ENCODE measurements at places on chromosomes 6 and 20.

DNA sequence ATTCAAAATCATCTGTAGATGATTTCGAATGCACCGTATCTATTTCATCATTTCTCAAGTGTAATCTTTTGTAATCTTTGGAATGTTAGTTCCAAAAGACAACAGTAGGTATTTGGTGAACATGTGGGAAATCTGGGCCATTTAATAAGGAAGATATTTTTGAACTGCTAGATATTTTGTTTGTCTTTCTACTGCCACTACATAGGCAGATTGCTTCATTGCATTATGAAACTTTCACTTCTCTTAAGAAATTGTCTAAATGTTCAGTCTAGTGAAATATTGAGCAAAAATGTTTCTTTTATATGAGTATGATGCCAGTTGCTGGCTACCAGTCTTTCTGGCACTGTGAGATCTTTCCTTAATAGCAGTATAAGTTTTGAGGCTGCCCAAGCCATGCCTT lies 527.8 kb upstream of the RNF217 start:
- peak; percentile 90 for DNase-seq

DNA sequence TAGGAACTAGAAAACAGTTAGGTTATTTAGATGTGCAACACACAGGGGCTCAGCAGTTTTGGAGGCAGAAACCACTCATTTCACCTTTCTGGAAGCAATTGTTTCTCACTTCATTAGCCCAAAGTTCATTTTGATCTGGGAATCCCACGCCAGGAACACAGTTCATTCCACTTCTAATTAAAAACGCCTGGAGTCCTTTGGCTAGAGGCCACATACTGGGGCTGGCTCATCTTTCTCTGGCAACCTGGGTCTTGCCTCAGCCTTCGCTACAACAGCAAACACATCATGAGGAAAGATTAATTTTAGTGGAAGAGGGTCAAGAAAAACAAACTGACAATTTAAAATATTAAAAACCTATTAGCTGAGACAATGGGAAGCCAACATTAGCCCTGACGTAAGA lies 69.7 kb downstream of the RFPL4B start:
- DNase-seq: no peak

GRCh38 chr6:80339421-80339820 lies 232.9 kb downstream of the BCKDHB start:
- no peak for DNase-seq

DNA sequence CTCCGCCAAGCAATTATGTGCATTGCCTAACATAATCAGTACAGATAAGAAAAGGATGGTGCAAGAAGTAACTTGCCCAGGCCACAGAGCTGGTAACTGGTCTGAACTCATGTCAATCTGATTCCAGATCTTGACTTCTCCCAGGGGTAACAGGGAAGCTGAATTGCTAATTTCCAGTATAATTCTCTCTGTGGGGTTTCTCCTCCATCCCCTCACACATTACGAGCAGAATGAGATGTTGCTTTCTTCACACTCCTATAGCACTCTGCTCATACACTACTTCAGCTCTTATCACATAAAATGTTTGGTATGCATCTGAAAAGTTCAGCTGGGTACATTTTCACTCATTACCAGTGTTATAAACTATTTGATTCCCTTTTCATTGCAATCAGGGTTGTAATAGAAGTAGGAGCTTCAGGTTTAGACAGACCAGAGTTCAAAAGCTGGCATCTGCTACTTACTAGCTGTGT lies 24.0 kb upstream of the LRRC1 start:
- DNase-seq: no peak

DNA sequence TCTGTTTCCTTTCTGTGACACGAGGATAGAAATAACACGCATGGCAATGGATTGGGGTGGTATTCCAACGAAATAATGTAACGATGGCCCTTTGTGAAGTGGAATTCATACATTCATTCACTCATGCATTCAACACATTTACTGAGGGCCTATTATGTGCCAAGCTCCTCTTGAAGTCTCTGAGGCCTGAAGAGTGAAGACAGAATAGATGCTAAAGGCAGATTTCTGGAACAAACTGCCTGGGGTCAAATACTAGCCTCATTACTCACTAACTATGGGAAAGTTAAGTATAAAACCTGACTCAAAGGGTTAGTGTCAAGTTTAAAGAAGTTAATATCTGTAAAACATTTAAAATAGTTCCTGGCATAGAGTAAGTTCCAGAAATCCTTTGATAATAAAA lies 279.6 kb upstream of the SULF2 start:
- DNase-seq: no peak

DNA sequence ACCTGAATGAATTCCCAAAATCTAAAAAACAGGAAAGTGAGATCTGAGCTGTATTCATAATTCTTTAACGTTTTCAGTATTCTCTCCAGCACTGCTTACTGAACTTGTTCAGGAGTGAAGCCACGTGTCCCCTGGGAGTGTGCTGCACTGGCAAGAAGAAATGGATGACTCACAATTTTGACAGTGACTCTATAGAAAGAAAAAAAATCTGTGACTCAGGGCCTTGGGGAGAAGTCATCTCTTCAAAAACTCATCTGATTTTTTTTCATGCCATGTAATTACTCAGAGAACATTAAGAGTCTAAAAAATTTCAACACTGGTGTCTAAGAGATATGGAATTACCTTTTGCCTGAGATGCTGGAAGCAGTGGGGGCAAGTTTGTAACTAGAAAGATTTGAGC lies 39.7 kb downstream of the ANKEF1 start:
- DNase-seq: peak; percentile 76

GRCh38 chr6:133956416-133957049 lies 3.5 kb downstream of the TBPL1 start:
- no peak for DNase-seq

DNA sequence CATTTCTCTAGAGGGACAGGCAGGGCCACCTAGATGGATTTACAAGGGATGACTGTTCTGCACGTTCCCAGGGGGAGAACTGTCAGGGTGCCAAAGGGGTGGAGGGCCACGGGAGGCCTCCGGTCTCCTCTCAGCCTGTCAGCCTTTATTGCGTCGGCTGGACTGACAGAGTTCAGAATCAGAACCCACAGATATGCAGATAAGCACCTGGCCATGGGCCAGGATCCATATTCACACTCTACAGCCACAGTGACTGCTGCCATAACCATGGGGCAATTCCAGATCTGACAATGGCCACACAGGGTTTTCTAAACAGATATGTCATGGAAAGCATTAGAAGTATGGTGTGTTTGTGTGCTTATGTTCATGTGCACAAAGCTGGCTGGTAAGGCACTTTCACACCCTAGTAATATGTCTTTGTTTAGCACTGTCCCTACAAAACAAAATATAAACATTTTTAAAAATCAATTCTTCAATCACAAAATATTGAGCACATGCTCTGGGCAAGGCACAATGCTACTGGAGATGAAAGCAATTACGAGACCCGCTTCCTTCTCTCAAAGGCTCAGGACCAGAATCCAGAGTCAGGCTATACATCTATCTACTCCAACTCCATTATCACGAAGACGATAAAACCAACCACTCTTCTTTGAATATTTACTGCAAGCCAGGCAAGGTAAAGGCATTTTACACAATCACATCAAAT lies 29.1 kb downstream of the TRAM2 start:
- no peak for DNase-seq

DNA sequence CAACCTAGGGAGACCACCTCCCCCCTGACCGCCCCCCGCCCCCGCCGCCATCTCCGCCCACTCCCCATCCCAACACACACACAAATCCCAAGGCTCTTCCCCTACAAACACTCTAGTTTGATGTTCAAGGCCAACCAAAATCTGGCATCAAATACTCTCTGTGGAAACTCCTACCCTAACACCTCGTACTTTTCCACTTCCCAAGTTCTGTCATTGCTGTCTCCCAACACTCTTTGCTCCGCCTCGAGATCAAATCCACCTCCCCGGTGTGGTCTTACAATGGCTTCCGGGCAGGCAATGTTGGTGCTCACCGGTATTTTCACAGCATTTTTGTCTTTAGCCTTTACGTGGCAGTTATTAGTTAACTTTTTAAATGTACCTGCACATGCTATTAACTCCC lies 4.8 kb upstream of the QKI start:
- no peak for DNase-seq

- DNase-seq: no peak
Measured at GRCh38 chr6:156449128-156449527, 328.1 kb upstream of the ARID1B start.

DNA sequence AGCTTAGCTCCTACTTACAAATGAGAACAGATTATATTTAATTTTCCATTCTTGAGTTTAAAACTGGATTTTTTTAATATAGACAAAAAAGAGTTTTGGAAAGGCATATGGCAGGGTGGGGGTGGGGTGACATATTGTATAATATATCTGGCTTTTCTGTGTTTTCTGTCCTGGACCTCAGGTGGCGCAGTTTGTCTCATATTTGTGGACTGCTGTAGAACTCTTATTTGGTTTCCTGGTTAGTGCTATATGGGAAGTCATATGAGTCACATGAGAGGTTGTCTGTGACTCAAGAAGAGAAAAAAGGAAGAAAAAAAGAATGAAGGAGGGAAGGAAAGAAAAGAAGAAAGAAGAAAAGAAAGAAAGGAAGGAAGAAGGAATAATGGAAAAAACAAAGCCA lies 131.8 kb downstream of the CLVS2 start:
- DNase-seq: no peak

DNA sequence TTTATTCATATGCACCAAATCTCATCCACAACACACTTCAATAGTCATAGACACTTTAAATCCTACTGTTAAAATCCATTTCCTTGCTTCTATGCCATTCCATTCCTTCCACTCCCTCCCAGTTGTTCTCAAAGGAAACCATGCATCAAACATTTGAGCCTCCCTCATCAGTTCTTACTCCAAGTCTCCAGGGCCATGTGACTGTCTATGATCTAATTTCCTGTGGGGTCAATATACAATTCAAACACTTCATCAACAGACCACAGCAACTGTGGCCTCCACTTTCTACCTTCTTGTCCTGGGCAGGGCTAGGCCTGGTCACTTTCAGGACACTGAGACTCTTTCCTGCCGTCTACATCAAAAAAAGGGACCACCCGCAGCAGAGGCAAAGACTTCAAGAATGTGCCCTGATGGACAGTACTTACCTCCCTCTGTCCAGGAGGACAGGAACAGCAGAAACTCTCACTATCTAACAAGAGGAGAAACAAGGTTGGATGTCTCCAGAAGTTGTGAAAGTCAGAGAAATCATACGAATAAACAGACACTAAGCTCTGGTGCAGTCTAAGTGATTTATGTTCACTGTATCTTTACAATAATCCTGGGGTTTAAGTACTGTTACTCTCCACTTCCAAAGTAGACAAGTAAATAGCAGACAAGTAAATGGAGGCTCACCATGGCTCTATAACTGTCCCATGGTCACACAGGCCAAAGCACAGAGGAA lies 160.2 kb downstream of the QRSL1 start:
- no peak for DNase-seq

DNA sequence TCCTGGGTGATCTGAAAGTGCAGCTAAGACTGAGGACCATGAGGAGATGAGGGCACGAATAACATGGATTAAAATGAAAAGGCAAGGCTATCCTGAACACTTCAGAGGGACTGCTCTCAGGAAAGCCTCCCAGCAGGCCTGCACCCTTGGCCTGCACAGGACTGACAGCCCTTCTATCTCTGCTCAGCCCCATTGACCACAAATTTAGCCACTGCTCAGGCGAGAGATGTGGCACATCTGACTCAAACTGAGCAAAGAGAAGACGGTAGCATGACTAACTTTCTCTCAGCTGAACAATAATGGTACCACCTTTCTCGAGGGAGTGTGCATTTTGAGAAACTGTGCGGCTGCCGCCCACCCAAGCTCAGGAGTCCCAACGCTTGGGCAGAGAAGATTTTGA lies 257.5 kb downstream of the ADGB start:
- no peak for DNase-seq

DNA sequence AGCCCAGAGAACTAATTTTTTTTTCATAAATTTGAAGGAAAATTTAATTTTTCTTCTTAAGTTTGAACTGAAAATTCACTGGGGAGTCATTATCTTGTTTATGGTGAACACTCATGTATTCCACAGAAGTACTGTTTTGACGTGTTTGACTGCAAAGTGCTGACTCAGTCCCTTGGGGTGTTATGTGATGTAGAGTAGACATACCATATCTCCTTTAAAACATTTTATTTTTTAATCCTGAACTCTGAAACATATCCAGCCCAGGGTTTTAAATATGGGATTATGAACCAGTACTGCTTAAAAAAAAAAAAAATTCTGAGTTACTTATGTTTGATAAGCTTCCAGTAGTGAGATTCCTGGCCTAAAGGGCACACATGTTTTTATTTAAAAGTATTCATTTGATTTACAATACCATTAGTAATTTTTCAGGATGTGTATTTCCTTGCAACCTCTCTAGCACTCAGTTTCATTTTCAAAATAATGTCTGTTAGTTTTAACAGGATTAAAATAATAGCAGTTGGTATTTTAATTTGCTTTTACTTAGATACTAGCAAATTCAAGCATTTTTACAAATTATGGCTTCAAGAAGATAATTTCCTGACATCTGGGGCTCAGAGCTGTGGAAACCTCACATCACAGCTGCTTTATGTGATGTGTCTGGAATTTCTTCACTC lies 81.7 kb upstream of the PDE10A start:
- DNase-seq: no peak

Data from inflammatory macrophage treated with lipopolysaccharide for 4 hours (primary cell).